RPMI8226 (cell line): ENCODE measurements at places on chromosomes 3 and 15.
A peak's percentile ranks its signal among the peaks of the same experiment; 100 is the strongest.

DNA sequence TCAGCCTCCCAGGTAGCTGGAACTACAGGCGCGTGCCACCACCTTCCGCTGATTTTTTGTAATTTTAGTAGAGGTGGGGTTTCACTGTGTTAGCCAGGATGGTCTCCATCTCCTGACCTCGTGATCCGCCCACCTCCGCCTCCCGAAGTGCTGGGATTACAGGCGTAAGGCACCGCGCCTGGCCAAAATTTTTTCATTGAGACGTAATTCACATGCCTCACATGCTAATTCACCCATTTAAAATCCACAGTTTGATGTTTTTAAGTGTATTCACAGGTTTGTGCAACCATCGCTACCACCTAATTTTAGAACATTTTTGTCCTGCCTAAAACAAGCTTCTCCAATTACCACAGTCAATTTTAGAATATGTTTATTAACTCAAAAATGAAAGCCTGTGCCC is 37.1 kb downstream of the SELENOT start:
- DNase-seq, result no peak

DNA sequence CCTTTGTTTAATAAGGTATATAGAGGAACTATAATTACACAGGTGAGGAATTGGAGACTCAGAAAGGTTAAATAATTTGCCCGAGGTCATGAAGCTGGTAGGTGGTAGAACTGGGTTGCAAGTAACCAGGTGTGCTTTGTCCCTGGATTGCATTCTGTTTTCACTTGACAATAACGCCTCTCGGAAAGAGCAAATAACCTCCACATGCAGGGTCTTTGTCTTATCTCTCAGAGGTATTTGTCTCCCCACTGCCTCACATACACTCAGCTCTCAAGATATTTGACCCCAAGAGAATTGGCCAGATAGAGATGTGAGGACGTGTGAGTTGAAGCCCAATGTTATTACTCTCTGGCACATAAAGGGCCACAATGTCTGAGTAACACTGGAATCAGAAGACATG is 320.9 kb upstream of the ONECUT1 start:
- no peak for DNase-seq

- peak; percentile 4 for DNase-seq
Measured at GRCh38 chr3:134904241-134904771, 109.2 kb downstream of the EPHB1 start.

DNA sequence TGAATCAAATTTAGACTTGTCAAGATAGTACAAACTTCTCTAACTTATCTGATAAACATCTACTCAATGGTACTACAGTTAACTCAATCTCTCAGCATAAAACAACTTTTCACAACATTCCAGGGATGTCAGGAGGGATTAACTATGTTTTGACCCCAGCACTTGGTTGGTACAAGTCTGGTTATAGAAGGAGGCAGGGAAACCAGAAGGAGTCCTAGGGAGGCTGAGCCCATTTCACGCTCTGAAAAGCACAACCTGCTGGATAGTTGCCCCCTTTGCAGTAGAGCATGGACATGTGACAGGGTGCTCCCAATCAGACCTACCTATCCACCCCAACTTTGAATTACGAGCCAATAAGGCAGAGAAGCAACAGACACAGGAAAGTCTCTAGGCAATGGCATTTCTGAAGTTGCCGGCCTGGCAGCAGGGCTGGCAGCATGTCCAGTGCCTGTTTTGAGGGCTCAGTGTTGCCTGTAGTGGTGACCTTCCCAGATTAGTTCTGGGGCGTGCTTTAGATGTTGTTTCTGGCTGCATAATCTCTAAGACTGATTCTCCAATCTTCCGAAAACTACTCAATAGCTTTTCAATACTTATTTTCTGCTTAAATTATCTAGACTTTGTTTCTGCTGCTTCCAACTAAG is 8.2 kb downstream of the ANKUB1 start:
- DNase-seq, result no peak

GRCh38 chr15:90004252-90004651 is 3.1 kb downstream of the ZNF710 start:
- no peak for DNase-seq

DNA sequence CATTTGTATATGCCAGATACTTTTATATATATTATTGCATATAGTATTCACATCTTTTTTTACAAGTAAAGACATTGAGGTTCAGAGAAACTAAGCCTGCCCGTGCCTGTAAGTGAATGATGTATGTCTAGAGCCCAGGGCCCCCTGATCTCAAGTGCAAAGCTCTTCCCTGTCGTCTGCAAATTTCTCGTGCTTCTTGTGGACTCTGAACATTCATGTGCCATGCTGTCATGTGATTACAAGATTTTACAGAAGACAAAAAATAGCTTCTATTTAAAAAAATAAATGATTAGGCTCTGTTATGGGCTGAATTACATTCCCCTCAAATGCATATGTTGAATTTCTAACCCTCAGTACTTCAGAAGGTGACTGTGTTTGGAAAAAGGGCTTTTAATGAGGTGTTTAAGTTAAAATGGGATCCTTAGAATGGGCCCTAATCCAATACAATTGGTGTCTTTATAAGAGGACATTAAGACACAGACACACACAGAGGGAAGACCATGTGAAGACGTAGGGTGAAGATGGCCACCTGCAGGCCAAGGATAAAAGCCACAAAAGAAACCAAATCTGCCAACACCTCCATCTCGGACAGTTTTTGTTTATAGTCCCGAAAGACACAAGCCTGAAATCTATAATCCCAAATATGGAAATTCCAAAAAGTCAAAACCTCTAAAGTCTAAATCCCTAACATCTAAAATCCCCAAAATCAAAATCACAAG is 3.9 kb upstream of the MASP1 start:
- DNase-seq, result no peak

DNA sequence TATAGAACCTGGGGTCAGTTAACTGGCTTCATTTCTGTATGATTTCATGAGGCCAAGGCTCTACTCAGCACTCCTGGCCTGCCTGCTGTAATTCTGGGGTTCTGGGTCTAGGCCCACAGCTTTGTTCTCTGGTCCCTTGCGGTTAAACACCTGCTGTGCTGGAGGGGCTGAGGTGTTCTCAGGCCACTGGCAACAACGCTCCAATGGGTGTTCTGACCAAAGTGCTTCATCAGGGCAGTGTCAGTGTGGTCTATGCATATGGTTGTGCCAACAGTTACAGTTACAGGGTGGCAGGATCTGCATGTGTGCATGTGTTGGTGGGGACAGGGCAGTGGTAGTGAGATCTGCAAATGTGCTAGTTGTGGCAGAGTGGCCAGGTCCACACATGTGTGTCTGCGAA is 64.1 kb upstream of the GMNC start:
- DNase-seq, result no peak

DNA sequence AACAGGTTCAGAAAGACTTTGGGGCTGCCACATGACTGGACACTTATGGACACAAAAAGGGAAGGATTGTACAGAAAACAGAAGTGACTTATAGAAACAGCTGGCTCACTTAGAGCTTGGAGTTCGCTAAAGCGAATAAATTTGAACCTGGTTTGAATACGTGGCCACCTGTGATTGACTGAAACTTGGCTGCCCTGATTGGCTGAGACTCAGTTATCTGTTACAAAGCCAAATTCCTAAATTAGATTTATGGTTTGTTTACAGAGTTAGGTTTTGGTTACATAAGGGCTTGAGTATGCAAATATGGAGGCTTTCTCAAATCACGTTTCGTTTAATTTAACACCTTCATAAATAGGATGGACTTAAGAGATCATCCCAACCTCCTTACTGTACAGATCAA is 270.2 kb downstream of the THSD4 start:
- DNase-seq, result no peak

DNA sequence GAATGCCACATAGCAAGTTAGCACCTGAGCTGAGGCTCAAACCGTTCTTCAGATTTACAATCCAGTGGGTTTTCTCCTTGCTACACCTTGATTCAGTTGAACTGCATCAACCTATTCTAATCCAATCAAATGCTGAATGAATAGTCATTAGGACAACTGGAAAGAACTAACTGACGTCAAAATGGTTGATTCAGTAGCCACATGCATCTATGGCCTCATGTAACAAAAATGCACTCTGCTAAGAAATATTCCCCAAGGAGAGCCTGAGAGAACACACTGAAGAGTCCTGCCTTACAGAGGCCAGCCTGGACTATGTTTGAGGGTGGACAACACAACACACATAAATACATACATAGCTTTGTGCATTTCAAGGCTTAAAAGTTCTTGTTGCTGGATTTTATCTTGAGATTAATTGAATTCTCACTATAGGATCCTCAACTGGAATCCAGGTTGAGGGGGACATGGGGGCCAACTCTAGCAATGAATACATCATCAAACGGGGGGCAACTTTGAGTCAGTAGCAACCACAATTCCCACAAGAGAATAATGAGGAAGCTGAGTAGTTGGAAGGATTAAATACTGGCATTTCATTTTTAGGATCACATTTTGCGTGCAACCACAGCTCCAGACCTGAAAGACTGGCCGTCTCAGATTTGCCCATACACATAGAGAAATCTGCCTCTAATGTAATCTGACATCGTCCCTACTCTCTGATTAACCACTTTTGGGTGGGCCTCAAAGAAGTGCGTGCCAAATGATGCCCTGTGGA is 280.2 kb upstream of the ICE2 start:
- no peak for DNase-seq

- DNase-seq, result no peak
Measured at GRCh38 chr3:111481551-111481950, 60.4 kb upstream of the CD96 start.

- DNase-seq, result no peak
Measured at GRCh38 chr3:184378651-184379357, 797 bp upstream of the THPO start.

DNA sequence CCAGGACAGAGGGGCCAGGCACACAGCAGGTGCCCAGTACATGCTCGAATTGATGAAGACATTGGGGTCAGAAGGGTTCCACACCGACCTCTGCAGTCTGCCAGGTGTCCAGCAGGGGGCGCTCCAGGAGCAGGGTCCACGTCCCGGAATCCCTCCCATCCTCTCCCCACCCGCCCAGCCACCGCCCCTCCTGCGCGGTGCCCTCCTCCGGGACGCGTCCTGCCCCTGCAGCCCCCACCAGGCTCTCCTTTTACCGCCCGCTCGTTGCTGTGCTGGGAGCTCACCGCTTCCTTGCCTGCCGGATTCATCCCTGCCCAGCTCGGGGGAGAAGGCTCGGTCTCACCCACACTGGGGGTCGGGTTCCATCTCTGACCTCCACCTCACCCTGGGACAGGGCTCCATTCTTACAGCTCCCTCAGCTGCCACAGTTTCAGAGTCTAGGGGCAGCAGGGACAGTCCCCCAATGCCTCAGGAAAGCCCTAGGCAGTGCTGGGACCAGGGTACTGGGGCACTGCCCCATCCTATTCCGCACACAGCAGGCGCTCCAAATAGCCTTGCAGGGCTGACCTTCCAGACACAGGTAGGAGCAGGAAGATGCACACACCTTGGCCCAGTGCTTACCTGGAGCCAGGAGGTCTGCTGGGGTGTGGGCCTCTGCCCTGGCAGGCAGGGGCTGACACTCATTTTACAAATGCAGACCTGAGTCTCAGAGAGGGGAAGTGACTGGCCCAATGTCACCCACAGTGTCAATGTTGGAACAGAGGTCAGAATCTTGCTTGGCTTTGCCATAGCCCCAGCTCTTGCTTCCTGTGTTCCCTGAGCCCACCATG is 31.0 kb downstream of the GRIP2 start:
- peak; percentile 68 for DNase-seq

DNA sequence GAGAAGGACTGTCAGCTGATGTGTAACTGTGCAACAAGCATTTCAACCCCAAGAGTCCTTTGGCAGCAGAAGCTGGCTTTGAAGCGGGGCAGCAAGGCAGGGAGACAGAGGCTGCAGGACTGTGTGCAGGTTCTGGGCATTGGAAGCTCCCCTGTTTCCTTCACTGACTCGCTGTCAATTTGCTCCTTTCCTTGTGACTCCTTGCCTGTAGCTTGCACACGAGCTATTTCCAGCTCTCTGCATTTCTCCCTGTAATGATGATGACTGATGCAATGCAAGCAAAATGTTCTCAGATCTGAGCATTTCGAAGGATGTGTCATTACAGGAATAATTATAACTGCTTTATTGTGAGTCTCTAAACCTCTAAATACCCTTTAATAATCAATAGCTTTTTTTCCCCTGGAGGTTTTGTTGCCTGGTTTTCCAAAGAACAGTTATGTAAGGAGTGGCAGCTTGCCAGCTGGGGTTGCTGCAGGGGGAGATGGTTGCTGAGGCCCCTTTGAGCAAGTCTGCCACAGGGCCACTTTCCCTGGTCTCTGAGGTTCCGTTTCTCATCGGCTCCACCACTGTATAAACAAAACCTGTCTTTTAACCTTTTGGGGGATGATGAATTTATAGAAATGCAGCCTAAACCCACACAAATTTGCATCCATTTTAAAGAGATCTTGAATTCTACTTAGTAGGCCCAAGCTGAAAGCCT is 2.8 kb downstream of the APOD start:
- no peak for DNase-seq

- no peak for DNase-seq
Measured at GRCh38 chr3:89714237-89714636, 606.8 kb downstream of the EPHA3 start.

- DNase-seq, result no peak
Measured at GRCh38 chr15:69696946-69697345, 244.3 kb downstream of the RPLP1 start.

DNA sequence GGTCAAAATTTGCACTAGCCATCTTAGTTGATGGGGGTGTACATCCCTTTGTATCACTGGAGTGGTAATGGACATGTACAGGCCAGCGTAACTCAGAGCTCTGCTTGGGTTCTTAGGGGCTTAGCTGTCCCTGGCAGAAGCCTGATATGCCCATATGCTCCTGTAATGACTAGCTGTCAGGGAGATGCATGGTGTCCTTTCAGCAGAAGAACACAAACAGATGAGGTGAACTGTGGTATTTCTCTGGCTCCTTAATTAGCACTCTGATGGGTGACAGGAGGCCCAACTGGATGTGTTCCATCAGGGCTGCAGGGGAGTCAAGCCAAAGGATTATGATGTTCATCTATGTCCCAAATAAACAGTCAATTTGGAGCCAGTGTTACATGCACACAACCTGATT is 774.5 kb downstream of the AGBL1 start:
- no peak for DNase-seq

DNA sequence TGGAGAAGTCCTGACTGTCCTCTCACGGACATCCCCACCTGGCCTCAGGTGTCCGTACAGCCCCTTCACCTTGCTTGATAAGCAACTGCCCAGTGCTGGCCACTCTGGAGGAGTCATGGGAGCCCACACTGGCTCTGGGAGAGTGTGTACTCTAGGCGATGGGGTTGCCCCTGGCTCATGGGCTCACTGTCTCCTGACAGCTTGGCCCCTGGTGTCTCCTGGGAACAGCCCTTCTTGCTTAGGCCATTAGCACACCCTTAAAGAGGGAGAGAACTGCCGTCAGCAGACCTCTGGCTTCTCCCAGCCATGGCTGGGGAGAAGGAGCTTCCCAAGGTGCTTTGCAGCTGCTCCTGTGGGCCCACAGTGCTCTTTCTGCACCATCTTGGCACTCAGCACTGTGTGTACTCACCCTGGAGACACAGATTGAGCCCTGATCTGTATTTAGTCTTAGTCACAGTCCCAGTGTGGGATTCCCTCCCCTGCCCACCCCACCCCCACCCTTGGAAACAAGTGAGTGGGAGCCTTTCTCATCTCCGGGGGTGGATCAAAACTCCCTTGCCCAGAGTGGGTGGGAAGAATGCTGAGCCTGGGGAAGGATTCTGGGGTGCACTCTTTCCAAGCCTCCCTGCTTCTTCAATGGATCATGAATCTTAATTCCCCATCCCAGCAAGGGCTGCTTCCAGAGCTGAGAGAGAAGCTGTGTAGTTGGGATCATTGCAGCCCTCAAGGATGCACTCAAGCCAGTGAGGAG is 83.5 kb upstream of the ADPGK start:
- DNase-seq, result no peak

GRCh38 chr3:21056293-21056692 is 694.7 kb downstream of the ZNF385D start:
- no peak for DNase-seq

GRCh38 chr3:62211675-62212429 is 161.5 kb downstream of the FEZF2 start:
- no peak for DNase-seq
